ENCODE measurements at places on chromosomes 16 and 17.
A peak's percentile ranks its signal among the peaks of the same experiment; 100 is the strongest.

DNA sequence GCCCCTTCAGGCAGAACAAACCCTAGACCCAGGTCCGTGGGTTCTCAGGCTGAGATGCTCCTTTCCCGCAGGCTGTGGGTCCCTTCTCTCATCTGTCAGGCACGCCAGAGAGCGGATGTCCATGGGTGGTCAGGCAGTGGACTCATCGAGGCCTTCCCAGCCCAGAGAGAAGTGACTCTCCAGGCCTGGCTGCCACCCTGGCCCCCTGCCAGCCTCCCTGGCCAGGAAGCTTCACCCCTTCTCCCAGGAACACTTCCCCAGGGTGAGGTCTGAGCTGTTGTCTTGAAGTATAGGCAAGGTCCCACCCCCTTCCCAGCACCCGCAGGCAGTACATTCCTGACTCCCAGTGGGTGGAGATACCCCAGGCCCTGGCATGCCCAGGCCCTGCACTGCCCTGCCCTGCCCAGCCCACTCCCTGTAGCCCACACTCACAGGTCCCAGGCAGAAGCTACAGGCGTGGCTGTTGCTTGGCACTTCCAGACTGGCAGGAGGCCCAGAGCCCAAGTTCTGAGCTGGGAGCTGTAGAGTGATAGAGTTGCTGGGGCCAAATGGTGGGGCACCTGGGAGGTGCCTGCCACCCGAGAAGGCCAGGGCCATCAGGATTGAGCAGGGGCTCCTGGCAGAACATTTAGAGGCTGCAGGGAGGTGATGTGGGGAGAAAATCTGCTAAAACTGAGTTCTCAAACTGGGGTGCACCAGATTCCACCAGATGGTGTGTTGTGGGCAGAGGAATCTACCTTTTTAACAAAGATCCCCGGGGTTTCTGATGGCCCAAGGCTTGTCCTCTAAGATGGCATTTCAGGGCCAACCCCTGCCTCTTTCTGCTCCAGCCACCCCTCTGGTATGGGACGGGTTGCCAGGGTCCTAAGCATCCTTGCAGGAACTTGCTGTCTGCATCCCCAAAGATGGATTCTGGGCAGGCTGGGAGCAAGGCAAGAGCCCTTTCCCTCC, 6.7 kb downstream of the ITGA3 start:
- H3K27me3 ChIP-seq: peaks cover 12% of the 10 kb centered on the region
- DNase-seq: no peak
- H3K4me3 ChIP-seq: no peak overlapping the region

- no peak for DNase-seq
- H3K4me1 ChIP-seq: no peaks in the 10 kb centered on the region
- no peak overlapping the region for H3K27ac ChIP-seq
- peaks cover 14% of the 10 kb centered on the region for H3K27me3 ChIP-seq
- H3K4me3 ChIP-seq: no peak overlapping the region
Observed at GRCh38 chr17:61645920-61646319, 54.9 kb upstream of the NACA2 start.

DNA sequence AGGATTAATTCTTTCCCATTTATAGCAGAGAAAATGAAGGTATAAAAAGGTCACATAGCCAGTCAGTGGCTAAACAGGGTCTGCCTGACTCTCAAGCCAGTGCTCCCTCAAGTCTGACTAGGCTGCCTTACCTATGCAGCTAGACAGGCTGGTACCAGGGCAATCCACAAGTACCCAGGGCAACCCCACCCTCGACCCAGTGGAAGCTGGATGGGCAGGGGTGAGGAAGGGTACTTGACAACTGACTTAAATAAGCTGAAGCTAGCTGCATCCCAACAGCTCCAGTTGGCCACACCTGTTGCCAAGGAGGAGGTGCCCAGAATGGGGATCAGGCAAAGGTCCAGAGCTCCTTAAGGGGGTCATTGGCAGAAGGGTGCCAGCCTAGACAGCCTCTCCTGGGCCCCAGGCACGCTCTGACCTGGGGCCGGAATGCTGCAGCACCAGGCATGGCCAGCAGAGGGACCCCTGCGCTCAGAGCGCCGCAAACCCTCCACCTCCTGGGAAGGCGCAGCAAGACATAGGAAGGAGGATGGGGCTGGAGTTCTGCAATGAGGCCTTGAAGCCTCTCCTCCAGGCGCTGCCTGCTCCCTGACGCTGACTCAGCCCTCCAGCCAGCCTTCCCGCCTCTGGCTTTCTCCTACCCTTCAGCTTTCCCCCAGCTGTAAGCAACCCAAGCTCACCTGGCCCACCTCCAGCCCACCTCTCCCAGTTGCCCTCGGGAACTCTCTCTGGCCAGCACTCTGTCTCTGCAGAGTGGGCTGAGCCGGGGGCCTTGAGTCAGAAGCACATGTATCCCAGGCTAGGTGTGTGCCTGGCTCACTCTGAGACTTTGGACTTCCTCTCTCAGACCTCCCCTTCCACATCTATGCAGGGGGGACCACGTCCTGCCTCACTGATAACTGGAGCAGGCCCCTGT, 28.8 kb downstream of the MPP2 start:
- DNase-seq: peak; percentile 74
- no peak overlapping the region for H3K4me3 ChIP-seq
- H3K27me3 ChIP-seq: peaks cover 14% of the 10 kb centered on the region
- H3K4me1 ChIP-seq: no peaks in the 10 kb centered on the region
- no peak overlapping the region for H3K27ac ChIP-seq

- peak; percentile 55 for DNase-seq
- peak overlapping the region; percentile 29 for H3K27ac ChIP-seq
- peaks cover 26% of the 10 kb centered on the region for H3K36me3 ChIP-seq
- no peak overlapping the region for H3K4me3 ChIP-seq
Observed at GRCh38 chr17:82775001-82775823, 23.3 kb downstream of the TBCD start.

DNA sequence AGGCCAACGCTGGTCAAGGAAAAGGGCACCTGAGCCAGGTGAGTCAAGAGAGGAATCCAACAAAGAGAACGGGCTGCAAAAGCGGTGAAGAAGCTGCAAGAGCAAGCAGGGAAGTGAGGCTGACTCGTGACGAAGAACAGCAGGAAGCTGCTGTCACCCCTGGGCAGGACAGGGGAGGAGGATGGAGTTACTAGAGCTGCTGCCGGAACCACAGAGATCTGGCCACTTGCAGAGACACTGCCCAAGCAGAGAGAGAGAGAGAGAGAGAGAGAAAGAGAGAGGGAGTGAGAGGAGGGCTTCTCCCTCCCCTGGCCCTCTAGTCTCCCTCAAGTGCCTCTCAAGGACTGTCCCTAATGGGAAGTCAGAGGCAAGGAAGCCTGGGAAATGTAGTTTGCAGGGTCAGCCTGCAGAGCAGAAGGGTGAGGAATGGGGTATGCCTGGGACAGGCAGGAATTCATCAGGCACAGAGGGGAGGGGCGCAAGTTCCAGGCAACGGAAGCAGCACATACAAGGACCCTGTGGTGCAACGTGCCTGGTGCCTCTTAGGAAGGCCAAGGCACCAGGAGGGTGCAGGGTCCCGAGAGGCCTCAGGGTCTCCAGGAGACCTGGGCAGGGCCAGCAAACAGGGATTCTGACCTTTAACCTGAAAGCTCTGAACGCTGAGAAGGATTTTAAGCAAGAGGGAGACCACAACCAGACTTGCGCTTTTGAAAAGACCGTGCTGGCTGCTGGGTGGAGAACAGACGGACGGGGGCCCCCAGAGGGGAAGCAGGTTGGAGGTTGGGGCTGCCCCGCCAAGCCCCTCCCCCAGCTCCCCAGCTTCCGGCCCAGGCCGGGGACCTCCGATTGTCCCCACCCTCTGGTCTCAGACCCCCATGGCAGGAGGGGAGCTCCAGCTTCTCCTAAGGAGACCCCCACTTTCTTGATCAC, 45.8 kb upstream of the CIBAR2 start:
- peaks cover 9% of the 10 kb centered on the region for H3K4me1 ChIP-seq
- peak; percentile 38 for DNase-seq
- H3K4me3 ChIP-seq: no peak overlapping the region
- no peaks in the 10 kb centered on the region for H3K36me3 ChIP-seq
- H3K27me3 ChIP-seq: peaks cover 15% of the 10 kb centered on the region

DNA sequence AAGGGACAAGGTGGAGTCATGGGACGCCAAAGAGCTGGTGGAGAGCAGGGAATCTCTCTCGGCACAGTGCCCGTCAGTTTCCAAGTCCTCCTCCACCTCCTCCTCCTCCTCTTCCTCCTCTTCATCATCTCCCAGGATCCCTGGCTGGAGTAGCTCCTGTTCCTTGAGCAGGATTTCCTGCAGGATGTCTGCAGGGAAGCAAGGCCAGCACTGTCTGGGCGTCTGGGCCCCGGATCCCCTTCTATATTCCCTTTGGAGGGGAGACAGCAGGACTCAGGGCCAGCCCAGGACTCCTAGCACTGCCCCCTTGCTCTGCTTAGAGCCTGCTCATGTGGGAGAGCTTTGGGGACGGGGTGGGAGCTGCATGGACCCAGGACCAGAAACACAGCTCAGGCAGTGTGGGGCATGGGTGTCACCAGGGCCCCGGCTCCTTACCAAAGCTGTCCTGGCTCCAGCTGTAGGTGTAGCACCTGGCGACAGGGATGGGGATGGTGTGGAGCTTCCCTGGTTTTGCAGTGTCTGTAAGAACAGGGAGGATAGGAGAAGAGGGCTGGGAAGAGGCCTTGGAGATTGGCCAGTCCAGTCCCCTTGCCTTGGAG, 21.3 kb upstream of the PIK3R6 start:
- no peaks in the 10 kb centered on the region for H3K27me3 ChIP-seq
- no peak overlapping the region for H3K27ac ChIP-seq
- no peak overlapping the region for H3K4me3 ChIP-seq
- peaks cover 4% of the 10 kb centered on the region for H3K4me1 ChIP-seq
- DNase-seq: no peak
- H3K36me3 ChIP-seq: peaks cover 56% of the 10 kb centered on the region

DNA sequence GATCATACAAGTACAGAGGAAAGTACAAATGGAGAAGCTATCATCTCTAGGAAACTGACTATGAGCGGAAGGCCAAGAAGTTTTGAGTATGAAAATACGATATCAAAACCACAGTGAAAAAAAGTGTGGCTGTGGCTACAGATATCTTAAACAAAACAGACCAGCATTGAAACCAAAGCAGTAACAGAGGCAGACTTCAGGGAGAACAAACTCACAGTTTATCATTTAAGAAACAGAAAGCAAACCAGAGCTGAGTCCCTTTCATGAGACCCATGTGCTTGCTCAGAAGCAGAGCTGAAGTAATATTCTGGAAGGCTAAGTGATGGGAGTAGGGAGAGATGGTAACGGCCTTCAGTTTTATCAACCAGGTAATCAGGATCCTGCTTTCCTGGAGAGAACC, 317.8 kb downstream of the CA10 start:
- no peak overlapping the region for H3K27ac ChIP-seq
- no peak overlapping the region for H3K4me3 ChIP-seq
- H3K27me3 ChIP-seq: no peaks in the 10 kb centered on the region
- H3K4me1 ChIP-seq: no peaks in the 10 kb centered on the region
- no peak for DNase-seq
- no peaks in the 10 kb centered on the region for H3K36me3 ChIP-seq

DNA sequence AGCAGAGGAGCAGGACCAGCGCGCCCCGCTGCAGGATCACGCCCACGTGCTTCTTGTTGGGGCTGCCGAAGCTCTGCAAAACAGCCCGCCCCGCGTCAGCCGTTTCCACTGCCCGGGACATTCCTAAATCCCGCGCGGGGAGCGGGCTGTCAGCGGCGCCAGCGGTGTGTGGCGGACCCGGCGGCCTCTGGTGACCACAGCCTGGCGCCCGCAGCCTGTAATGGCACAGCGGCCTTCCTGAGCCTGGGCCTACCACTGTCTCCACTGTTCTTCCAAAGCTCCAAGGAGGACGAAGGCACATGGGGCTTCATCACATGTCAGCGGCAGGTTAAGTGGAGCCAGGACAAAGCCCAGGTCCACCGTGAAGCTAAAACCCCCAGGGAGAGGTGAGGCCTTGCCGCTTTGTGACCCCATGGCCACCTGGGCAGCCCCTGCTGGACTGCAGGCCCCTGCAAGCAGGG, 2.5 kb downstream of the SLC47A2 start:
- H3K4me3 ChIP-seq: no peak overlapping the region
- no peak overlapping the region for H3K27ac ChIP-seq
- no peak for DNase-seq
- no peaks in the 10 kb centered on the region for H3K36me3 ChIP-seq

DNA sequence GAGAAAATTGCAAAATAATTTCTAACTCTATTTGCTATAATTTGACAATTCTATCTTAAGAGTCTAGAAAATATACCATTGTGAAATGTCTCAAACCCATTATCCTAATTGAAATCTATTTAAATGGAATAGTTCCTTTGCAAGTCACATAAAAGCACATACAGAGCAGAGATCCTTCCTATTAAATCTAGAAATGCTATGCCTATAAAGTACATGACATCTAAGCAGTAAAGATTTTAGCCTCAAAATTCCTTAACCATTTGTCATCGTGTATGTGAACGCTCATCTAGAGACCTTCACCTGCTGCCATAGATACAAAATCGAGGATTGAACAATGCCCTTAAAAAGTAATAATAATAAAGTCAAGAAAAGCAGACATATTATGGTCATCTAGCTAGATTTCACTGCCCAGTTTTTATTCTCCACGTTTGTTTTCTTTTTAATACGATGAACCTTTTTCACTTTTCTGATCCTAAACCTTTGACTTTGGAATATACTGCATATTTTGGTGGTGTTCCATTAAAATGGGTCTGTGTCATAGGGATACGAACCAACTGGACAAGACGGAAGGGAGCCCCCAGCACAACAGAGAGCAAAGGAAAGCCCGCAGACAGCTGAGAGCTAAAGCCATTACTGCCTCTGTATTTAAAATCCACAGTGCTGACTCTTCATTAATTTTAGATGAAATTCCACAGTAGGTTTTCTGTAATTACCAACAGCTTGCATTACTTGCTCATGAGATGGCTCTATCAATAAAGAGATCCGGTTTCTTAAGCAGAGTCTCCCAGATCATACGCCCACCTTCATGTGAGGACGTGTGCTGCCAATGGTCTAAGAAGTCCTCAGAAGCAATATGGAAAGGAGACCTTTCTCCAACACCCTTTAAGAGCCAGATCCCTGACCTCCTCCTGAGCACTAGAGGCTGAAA, 17.6 kb downstream of the TEX2 start:
- H3K36me3 ChIP-seq: no peaks in the 10 kb centered on the region
- H3K27me3 ChIP-seq: no peaks in the 10 kb centered on the region
- H3K4me1 ChIP-seq: no peaks in the 10 kb centered on the region
- no peak overlapping the region for H3K27ac ChIP-seq

DNA sequence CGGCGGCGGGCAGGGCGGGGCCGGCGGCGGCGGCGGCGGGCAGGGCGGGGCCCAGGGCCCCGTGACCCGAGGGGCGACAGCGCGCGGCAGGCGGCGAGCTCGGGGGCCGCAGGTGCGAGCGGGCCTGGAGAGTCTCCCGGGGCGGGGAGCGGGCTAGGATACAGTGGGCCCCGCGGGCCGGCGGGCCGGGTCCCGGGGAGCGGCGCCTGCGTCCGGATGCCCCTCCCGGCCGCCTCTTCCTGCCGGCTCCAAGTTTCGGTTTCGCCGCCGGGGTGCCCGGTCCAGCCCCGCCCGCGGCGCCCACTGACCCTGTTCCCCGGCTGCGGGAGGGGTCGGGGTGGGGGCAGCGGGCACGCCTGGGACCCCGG, at the start of gene RNF213:
Gene RNF213, plus strand, starts transcription at position 62 of the 368 bp plus-strand sequence. CDS start 2,830 bp downstream, outside the sequence.
- peak within 1 kb of the TSS; percentile 95 for H3K27ac ChIP-seq
- H3K27me3 ChIP-seq: no peaks in the 10 kb centered on the region
- H3K4me1 ChIP-seq: peaks cover 67% of the 10 kb centered on the region
- peak; percentile 75 for DNase-seq
- peak within 1 kb of the TSS; percentile 98 for H3K4me3 ChIP-seq
- H3K36me3 ChIP-seq: peaks cover 16% of the 10 kb centered on the region

Measured in activated naive CD4-positive, alpha-beta T cell treated with anti-CD3 and anti-CD28 coated beads, Interleukin-2, amount 10 ng/mL, durations not matched to agents 7 days and 5 days (primary cell).